ENCODE measurements at places on chromosomes 11 and 22.

GRCh38 chr11:123338266-123338800 lies 91.7 kb upstream of the GRAMD1B start:
- no peak for DNase-seq

- no peak for DNase-seq
Observed at GRCh38 chr22:48686694-48687302, 1140.9 kb downstream of the BRD1 start.

DNA sequence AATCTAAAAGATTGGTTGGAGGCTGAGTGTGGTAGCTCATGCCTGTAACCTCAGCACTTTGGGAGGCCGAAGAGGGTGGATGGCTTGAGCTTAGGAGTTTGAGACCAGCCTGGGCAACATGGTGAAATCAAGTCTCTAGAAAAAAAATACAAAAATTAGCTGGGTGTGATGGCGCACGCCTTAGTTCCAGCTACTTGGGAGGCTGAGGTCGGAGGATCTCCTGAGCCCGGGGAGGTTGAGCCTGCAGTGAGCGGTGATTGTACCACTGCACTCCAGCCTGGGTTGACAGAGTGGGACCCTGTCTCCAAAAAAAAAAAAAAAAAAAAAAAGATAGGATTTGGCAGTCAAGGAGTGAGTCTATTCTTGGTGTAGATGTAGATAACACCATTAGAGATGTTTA lies 10.6 kb downstream of the FOLR1 start:
- no peak for DNase-seq

- no peak for DNase-seq
Observed at GRCh38 chr11:100691896-100692653, 5.0 kb downstream of the ARHGAP42 start.

GRCh38 chr22:44436736-44437135 lies 61.3 kb downstream of the RTL6 start:
- no peak for DNase-seq

DNA sequence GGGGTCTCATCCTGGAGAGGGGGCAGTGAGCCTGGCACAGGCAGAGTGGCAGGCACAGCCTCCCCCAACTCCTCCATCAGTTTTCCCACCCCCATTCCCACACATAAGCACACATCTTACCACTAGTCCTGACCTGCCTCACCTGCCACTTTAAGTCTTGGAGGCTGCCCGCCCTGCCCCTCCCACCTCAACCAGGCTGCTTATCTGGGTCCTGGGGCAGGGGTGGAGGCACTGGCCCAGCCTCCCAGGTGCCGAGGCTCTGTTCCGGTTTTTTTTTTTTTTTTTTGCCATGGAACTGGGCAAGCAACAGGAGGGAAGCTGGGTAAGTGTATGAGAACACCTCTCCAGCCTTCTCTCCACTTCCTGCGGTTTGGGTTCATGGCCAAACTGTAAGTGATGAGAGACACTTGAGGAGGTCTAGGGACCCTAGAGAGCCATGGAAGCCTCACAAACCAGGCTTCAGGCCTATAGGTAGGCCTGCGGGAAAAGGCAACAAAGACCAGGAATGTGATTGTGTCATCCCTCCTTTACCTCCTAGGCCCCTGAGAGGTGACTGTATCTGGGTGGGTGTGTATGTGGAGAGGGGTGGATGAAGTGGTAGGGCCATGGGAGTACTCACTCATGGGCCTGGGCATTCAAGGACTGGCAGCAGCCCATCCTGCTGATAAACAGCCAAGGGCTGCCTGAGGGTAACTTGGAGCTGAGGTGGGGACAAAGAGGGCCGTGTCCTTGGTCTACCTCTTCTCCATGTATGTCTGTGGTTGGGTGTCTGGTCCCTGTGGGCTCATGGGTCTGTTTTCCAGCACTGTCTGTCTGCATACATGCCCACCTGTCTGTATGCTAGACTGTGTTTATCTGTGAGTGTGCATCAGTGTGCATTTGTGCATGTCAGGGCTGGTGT lies 22.6 kb downstream of the PHLDB1 start:
- no peak for DNase-seq

DNA sequence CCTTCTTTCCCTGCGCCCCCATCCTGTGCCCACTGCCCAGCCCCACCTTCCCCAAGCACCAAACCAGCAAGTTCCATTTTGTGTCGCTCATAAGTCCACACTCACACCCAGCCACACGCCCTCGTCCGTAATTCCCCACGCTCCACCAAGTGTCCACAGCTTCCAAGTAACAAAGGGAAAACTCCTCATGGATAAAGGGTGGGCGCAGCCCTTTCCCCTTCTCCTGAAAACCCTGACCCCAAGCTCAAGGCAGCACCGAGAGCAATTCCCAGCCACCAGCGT lies 458 bp downstream of the FXYD6 start:
- DNase-seq: no peak

DNA sequence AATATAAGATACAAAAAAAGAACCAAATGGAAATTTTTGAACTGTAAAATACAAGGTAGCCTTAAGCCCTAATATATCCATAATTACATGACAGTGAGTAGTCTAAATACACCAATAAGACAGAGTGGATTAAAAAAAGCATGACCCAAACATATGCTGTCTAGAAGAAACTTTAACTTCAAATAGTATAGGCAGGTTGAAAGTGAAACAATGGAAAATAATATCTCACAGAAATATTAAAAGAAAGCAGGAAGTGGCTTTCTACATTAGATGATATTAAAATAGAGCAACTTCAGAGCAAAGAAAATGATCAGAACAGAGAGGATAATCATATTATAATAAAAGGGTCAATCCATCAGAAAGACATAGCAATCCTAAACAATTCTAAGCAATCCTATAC lies 21.8 kb downstream of the DCUN1D5 start:
- DNase-seq: no peak

DNA sequence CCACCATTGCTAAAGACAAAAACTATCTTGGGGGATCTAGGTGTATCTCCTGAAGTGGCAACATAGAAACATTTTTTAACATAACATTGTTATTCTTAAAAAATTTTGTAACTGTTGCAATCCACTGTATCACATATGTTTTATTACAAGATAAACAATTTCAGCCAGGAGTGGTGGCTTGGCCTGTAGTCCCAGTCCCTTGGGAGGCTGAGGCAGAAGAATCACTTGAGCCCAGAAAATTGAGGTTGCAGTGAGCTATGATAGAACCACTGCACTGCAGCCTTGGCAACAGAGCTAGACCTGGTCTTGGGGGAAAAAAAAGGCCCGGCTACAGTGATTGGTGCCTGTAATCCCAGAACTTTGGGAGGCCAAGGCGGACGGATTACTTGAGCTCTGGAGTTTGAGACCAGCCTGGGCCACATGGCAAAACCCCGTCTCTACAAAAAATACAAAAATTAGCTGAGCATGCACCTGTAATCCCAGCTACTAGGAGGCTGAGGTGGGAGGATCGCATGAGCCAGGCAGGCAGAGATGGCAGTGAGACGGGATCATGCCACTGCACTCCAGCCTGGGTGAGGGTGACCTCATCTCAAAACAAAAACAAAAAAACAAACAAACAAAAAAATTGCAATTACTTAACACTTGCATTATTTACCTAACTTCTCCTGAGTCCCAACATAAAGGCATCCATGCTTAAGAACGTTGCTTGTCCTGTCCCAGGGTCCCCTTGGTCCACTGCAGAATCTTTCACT lies 1.5 kb upstream of the DEPDC5 start:
- DNase-seq: no peak

DNA sequence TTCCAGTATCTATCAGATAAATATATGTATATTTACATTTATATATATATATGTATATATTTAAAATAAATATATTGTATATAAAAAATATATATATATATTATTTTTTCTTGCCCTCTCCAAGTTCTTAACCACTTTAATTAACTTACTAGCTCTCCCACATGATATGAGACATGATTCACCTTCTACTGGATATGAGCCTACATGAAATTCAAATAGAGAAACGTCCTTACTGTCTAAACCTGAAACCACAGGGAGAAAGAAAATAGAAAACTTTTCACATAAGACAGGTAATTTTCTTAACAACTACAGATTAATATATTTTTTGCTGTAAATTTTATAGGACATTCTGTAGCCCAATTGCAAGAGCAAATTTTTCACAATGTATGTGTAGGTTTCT lies 391.6 kb downstream of the ETS1 start:
- DNase-seq: no peak

DNA sequence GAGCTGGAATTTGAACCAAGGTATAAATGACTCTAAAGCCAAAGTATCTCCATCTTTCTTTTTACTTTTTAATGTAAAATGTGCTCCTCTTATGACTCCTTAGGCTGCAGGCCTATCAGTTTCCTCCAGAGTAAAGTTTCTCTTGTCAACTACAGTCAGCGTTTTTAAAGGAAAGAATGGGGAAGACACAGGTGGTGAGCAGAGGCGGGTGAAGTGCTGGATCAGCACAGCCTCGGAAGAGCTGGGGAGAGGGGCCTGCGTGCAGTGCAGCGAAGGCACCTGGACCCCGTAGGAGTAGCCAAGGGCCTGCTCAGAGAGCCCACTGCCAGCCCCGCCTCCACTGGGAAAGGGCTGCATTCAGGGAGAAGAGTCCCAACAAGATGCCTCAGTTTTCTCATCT lies 48.8 kb upstream of the ALX4 start:
- DNase-seq: no peak

DNA sequence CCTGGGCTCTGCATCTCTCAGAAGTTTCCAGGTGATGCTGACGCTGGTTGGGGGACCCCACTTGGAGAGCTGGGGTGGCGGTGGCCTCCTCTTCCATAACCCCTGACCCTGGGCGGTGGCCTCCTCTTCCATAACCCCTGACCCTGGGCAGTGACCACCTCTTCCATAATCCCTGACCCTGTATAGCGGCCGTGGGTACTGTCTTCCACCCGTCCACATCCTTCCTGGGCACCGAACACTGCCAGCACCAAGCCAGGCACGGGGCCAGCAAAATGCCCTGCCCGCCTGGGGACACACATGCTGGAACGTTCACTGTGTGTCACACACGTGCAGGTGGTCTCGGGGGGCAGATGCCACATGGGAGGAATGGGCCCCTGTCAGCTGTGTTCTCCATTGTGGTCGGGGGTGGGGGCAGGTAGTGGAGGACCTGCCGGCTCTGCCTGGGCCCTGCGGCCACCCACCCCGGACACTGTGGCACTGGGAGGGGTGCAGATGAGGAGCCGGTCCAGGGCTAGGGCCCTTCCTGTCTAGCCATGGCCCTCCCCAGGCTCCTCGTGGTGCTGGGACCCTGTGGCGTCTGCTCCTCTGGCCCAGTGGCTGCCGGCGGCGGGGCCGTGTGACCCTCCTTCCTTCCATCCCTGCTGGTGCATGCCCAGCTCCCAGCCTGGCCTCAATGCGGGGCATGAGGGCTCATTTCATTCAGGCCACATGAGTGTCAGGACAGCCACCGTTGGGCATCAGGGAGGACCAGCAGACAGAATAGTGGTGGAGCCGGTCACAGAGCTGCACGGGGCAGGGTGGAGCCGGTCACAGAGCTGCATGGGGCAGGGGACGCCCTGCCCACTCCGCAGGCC lies 10.8 kb downstream of the BRSK2 start:
- no peak for DNase-seq

- no peak for DNase-seq
Observed at GRCh38 chr11:18457450-18457849, 1.8 kb downstream of the LDHAL6A start.

GRCh38 chr22:29255064-29255621 lies 12.6 kb downstream of the RHBDD3 start:
- no peak for DNase-seq

- no peak for DNase-seq
Observed at GRCh38 chr11:14179116-14179820, 179.7 kb downstream of the RRAS2 start.

DNA sequence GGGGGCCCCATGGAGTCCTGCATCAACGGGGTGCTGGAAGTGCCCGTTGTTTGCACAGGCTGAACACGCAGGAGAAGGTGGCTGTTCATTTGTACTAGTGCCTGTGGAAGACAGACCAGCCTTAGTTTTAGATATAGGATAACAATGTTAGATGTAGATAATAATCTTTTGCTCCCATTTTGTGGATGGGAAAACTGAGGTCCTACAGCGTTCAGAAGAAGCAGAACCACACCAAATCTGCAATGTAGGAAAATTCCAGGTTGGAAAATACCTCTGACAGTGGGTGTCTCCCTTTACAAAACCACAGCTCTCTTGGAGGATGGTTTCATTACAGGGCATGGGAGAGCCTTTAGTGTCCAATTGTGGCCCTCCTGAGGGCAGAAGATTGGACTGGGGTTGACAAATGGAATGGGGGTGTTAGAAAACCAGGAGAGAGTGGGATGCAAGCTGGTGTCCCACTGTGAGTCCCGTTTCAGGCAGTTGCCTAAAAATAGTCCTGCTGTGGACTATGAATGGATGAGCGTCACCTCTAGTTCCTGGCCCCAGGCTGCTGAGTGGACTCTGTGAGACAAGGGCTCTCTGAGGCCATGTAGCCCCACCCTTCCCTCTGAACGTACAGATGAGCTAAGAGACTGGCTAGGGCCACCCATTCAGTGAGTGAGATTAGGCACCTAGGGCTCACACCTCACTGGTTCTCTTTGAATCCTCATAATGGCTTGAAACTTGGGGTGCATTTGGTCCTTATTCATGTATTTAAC lies 508.8 kb downstream of the MN1 start:
- DNase-seq: no peak

- no peak for DNase-seq
Observed at GRCh38 chr22:31333641-31334040, 12.5 kb downstream of the PATZ1 start.

- no peak for DNase-seq
Observed at GRCh38 chr22:33654173-33654895, 265.9 kb downstream of the LARGE1 start.

DNA sequence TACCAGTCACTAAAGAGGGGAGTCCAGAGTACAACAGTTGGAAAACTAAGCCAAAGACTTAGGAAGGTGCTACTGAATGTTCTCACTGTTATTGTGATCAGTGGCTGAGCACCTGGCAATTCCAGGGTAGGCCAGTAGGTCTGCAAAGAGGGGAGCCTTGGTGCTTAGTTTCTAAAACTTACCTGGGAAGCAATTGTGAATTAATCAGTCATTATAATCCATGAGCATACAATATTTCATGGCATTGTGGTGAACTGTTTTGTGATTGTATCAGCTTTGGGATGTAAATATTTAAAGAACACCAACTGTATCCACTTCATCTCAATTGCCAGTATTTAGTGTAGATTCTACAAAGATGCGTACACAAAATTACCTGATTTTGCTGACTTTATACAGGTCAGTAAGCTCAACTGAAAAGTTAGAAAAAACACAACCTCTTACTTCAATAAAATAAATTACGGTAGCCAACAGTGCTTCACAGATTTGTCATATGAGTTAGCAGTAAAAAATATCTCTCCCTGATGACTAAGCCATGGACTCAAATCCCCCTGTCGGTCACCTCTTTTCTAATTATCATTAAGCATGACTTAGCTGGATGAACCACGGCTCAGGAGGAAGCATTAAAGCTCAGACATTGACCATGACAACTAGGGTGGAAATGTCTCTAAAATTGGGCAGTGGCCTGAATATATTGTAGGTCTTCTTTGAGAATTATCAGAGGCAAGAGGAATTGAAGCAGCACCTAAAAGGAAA lies 30.8 kb upstream of the SORL1 start:
- DNase-seq: no peak

- DNase-seq: no peak
Observed at GRCh38 chr11:83170865-83171264, 13.9 kb downstream of the PCF11 start.

Measured in kidney epithelial cell (primary cell).